ENCODE measurements at places on chromosomes 12 and 14.

DNA sequence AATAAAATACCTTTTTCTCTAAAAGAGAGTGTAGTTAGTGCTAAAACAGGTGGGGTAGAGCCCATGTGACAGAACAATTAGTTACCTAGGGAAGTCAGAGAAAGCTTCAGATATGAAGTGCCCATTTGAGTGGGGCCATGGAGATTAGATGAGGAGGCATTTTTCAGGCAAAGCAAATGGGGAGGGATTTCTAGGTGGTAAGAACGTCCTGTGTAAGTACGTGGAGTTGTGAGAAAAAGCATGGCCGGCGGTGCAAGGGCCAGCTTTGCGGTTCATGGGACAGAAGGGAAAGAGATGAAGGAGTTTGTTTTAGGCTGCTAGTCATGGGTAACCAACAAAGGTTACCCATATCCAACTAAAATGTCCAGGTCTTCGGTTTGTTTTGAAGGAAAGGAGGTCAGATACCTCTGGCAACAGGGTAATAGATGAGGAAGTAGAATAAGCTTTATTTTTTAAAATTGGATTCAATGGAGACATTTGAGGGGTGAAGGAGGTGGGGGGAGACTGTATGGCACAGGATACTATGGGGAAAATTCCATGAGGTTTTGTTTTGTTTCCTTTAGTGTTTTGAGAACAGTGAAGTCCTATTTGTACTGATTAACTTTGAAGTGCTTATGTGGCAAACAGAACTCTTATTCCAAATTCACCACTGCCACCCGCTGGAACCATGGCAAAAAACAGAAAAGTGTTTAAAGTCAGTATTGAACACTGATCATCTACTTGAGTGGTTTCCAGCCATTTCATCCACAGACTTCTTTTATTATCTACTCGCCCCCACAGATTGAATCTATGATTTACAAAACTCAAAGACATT, 10.0 kb upstream of the SNRPF start:
- peak; percentile 36 for DNase-seq

- no peak for DNase-seq
These were observed 16.4 kb upstream of the KSR2 start for GRCh38 chr12:117985182-117985581.

GRCh38 chr12:51891843-51892242, 3.9 kb downstream of the ANKRD33 start:
- no peak for DNase-seq

DNA sequence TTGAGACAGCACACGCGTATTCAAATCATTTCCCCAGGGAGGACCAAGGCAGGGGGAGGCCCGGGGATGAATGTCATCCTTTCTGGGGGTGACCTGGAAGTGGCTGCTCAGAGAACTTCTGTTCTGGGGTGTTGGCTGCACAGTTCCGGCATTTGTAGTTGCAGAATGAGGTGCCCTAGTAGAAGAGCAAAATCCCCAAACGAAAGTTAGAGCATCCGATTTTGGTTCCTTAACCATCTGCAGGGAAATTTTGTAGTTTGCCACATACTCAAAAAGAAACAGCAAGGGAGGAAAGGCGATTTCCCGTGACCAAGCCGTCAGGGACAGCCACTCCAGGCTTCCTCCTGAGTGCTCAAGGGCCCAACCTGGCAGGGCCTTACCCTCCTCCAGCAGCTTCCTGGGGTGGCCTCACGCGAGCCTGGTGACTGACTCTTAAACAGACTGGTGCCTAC, 13.0 kb upstream of the TRAF3 start:
- DNase-seq, result no peak

GRCh38 chr14:43449291-43449690, 1057.8 kb downstream of the FSCB start:
- DNase-seq, result no peak

- peak; percentile 63 for DNase-seq
These were observed 355.0 kb downstream of the SNAPC1 start for GRCh38 chr14:62117010-62117750.

DNA sequence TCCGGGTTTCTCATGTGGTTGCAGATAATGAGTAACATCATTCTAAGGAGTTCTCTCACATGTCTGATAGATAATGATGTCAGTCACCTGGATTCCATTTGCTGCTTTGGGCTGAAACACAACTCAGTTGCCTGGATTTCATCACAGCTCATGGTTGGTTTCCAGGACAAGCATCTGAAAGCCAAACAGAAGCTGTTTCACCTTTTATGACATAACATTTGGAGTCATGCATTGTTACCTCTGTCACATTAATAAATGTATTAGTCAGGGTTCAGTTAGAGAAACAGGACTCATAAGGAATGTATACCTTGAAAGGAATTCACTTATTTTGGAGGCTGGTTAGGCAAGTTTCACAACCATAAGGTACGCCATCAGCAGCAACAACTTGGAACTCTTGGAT, 251.9 kb upstream of the ATXN7L3B start:
- DNase-seq, result no peak

DNA sequence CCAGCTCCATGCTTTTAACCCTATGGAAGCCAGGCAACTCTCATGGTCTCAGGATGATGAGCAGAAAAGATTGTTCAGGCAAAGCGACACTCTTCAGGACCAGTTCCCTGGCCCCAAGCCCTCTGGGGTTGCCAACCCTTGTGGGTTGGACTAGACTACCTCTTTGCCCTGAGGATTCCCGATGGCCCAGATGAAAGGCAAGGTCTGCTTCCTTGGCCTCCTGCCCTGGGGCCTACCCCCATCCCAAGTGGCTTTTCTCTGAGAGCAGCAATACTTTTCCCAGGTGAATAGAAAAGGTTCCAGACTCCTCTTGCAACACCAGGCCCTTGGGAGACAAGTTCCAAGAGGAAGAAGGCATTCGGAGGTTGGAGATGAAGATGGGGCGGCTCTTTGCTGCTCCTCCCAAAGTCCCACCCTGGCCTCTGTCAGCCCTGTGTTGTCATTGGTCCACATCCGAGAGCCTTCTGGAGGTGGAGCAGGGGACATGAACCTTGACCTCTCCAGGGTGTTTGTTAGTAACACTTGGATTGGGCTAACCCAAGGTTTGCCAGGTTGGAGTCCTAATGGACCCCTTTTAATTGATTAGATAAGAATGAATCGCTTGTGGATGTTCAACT, 131.1 kb downstream of the GCH1 start:
- no peak for DNase-seq
